ENCODE measurements at places on chromosomes 12 and 14. TPM values are rescaled to one million over a fixed set of nuclear protein-coding genes. Genes with fewer than 3 reads are reported as not detected.

SFSWAP gene
- 22.4 TPM for total RNA-seq

L3HYPDH gene
- 37.7 TPM for total RNA-seq

ADAM21 gene
- not detected for total RNA-seq

TRIM9 gene
- 1.2 TPM for total RNA-seq

CIROP gene
- not detected for total RNA-seq

GMPR2 gene
- 46.0 TPM for total RNA-seq

DIO2 gene
- total RNA-seq = 18.9 TPM

SYNDIG1L gene
- 0.20 TPM for total RNA-seq

DNAH10 gene
- not detected for total RNA-seq

CMA1 gene
- total RNA-seq = not detected

DNA sequence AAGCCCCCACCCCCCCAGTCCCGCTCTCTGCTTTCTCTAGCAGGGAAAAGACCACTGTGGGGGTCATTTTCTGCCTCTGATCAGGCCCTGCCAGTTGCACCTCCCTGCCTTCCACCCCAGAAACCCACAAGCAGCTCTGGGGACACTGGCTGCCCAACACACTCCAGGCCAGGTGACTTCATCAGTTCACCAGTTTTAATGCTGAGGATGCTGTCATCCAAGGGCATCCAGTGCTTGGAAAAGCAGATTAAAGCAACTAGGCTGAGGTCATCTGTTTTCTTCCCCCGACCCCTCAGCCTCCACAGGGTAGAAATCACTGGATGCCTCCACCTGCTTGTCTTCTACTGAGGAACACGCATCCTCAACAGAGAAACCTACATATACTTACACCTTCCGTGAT is 282.4 kb downstream of the DPF3 start:
- no peak for ATAC-seq

GRCh38 chr12:49827051-49827400 is 1.2 kb downstream of the NCKAP5L start:
- ATAC-seq = no peak

GRCh38 chr12:104788840-104789271 is 169.2 kb downstream of the SLC41A2 start:
- no peak for ATAC-seq

DNA sequence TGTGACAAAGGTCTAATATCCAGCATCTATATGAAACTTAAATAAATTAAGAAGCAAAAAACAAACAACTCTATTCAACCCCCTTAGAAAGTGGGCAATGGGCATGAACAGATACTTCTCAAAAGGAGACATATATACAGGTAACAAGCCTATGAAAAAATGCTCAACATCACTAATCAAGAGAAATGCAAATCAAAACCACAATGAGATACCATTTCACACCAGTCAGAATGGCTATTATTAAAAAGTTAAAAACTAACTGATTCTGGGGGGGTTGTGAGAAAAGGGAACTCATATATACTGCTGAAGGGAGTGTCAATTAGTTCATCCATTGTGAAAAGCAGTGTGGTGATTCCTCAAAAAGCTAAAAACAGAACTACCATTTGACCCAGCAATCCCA is 198.9 kb downstream of the BMP4 start:
- ATAC-seq = no peak

- peak; percentile 84 for ATAC-seq
These were observed 244.4 kb downstream of the ZFP36L1 start for GRCh38 chr14:68548194-68549076.

DNA sequence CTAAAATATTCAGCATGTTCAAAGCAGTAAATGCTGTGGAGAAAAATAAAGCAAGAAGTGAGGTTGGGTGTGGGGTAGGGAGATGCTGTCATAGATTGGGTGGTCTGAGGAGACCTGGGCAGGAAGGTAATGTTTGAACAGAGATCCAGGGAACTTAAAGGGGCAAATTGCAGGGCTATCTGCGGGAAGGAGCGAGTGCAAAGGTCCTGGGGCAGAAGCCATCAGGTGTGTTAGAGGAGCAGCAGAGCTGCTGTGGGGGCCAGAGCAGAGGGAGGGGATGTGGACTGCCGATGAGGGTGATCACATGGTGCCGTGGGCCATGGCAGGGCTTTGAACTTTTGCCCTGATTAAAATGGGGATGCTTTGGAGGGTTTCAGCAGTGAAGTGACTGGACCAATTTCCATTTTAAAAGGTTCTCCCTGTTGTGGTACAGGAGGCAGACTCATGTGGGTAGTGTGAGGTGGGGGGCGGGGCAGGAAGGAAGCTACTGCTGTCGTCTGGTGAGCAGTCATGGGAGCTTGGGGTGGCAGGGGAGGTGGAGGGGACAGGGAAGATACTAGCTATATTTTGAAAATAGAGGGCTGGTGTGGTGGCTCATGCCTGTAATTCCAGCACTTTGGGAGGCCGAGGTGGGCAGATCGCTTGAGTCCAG is 145.0 kb downstream of the AACS start:
- no peak for ATAC-seq

- ATAC-seq = no peak
These were observed 269.9 kb downstream of the ADAMTS20 start for GRCh38 chr12:43282106-43282505.

DNA sequence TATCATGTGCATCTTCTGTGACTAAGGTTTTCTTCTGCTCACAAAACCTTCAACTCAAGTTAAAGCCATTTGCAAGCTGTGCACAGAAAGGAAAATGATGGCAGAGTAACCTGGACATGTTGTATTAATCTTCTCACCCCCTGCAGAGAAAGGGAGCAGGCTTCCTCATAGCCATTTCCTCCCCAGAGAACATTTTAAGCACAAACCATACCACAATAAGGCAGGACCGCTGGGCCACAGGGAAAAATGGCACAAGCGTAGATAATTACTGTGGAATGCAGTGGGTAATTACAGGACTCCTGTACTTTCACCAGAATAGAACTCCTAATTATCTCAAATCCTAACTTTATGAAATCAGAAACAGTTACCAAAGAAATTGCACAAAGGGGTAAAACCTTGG is 215.7 kb downstream of the KIF21A start:
- no peak for ATAC-seq

GRCh38 chr12:20439626-20440025 is 71.3 kb downstream of the PDE3A start:
- ATAC-seq = peak; percentile 68

DNA sequence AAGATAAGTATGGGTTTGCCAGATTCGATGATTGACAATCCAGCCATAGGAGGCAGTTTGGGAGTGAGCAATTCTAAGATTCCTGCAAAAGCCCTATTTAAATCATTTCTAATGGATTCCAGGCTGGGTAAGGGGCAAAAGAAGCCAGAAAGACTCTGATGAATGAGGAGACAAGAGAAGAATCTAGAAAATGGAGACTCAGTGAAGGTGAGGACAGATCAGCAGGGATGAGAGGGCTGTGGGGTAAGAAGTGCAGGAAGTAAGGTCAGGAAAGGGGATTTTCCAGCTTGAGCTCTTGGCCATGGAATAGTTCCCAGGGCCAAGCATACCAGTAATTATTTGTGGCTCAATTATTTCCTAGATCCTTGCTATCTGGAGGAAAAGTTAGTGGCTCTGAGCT is 87.3 kb downstream of the TMX1 start:
- ATAC-seq = no peak

DNA sequence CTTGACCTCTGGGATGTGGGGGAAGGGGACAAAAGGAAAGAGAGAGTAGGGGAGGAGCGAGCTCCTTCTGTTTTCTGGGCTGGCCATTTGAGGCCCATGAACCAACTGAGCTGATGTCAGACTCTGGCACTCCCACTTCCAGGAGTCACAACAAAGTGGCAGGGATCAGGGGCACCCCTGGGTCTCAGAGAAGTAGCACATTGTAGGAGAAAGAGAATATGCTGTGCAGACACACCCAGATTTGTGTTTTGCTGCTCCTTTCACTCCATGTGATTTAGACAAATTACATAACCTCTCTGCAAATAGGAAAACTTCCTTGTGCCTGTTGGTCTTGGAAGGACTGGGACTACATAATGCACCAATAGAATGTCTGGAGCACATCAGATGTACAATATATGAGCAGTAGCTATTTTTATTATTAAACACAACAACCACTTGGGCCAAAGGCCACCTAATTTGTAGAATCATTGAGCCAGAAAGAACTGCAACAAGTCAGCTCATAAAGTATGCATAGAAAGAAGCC is 265.5 kb downstream of the ZFP36L1 start:
- ATAC-seq = peak; percentile 29

- no peak for ATAC-seq
These were observed 46.7 kb downstream of the TTC6 start for GRCh38 chr14:37642125-37642524.

GRCh38 chr12:112489456-112489855 is 70.7 kb downstream of the PTPN11 start:
- ATAC-seq = no peak

DNA sequence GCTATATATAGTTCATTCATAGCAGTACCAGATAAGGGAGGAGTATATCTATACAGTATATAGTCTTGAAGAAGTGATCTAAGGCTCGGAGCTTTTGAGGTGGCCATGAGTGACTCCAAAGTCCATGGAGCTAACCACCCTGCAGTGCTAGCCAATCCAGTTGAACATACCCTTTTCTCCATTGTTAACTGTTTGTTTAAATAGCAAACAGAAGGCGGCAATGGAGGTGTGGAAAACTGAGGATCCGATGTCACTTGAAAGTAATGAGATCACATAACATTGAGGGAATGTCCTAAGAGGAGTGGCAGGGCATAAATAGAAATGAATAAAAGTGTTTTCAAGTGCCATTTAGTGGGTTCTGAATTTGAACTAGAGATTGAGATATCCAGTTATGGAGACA is 12.4 kb upstream of the SNAPC1 start:
- ATAC-seq = no peak

DNA sequence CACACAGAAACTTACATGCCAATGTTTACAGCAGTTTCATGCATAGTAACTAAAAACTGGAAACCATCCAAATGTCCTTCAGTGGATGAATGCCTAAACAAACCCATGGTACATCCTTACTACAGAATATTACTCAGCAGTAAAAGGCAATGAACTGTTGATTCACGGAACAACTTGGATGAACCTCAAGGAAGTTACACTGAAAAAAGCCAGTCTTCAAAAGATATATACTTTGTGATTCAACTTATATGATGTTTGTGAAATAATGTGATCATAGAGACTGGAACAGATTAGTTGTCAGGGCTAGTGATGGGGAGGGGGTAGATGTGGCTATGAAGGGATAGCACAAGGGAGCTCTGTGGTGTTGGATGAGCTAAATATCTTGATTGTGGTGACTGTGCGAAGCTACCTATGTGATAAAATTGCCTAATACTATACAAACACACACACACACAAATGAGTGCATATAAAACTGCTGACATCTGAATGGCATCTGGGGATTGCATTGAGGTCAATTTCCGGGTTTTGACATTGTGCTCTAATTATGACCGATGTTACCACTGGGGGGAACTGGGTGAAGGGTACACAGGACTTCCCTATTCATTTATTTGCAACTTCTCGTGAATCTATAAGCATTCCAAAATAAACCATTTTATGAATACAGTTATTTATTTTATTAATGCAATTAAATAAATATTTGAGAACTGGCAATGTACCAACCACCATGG is 94.3 kb downstream of the RIN3 start:
- no peak for ATAC-seq

GRCh38 chr14:89164168-89165073 is 252.6 kb downstream of the FOXN3 start:
- no peak for ATAC-seq

GRCh38 chr12:104957719-104958000 is 430 bp downstream of the SLC41A2 start:
- peak; percentile 42 for ATAC-seq

DNA sequence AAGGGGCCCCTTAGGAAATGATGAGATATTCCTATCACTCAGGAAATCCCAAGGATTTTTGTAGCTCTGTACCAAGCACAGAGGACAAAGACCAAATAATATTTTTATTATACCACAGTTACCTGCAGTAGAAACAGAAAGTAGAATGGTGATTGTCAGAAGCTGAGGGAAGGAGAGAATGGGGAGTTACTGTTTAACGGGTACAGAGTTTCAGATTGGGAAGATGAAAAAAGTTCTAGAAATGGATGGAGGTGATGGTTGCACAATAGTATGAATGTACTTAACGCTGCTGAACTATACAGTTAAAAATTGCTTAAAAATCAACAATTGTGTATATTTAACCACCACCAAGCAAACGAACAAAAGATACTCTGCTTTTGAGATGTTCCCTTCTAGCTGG is 24.1 kb downstream of the FLVCR2 start:
- ATAC-seq = no peak

DNA sequence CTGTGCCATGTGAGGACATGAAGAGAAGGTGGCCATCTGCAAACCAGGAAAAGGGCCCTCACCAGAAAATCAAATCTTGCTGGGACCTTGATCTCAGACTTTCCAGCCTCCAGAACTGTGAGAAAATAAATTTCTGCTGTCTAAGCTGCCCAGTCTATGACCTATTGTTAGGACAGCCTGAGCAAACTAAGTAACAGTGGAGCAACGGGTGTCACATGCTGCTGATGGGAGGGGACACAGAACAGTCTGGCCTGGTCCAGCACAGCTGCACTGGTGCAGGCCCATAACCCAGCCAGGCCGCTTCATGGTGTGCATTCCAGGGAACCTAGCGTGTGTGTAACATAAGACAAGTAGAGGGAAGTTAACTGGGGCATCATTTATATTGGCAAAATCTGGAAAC is 42.1 kb downstream of the GRIP1 start:
- peak; percentile 60 for ATAC-seq

DNA sequence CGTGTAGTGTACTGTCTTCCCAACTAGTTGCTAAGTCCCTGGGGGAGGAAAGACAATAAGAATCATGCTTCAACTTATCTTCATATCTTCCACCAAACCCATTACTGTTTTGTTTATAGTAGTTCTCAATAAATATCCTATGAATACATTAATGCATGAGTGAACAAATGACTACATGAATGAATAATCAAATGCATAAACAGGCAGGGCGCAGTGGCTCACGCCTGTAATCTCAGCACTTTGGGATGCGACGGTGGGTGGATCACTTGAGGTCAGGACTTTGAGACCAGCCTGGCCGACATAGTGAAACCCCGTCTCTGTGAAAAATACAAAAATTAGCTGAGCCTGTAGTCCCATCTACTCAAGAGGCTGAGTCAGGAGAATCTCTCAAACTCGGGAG is 32.1 kb upstream of the NR2C1 start:
- no peak for ATAC-seq

DNA sequence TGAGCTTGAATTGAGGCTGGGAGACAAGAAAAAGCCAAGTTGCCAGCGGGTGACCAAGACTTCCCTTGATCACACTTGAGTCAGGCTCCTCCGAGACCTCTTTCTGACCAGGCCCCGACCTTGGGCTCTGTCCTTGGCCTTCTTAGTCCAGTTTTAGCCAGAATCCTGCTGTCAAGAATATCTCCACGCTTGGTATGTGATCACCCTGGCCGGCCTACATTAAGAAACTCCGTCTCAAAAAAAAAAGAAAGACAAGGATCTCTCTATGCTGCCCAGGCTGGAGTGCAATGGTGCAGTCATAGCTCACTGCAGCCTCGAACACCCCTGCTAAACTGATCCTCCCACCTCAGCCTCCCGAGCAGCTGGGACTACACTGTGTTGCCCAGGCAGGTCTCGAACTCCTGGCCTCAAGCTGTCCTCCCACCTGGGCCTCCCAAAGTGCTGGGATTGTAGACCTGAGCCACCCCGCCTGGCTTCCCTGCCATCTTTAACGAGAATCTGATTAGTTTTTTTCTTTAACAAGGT is 1.0 kb upstream of the ITPK1 start:
- ATAC-seq = no peak
